ENCODE measurements at places on chromosomes 2 and 18.

DNA sequence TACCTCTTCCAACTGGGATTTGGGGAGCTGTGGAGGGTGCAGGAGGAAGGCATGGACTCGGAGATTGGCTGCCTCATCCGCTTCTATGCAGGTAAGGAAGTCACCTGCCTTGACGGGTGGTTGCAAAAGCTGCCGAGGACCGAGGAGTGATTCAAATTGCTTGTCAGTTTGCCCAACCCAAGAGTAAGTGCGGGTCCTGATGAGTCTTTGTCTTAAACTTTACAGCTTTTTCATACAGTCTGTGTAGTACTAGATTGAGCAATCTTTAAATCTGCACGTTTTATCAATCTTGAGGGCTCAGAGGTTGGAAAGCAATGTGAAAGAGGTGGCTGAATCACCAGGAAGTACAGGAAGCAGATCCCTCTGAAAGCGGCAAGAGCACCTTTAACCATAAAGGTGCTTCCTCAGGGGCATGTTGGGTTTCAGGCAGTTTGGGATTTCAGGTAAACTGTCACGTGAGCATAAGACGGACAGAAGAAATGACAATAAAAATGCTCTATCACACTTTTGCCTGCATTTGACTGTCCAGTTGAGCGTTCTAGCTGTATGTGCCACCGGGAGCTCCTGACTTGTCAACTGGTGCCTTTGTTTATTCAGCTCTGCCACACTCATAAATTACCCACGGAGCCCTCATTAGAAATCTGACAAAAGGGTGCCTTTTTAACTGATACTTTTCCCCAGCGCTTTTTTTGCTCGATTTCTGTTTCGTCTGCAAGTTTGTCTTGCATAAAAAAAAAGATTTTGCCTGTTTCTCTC, 2.0 kb downstream of the PHLPP1 start:
- DNase-seq = peak; percentile 48

DNA sequence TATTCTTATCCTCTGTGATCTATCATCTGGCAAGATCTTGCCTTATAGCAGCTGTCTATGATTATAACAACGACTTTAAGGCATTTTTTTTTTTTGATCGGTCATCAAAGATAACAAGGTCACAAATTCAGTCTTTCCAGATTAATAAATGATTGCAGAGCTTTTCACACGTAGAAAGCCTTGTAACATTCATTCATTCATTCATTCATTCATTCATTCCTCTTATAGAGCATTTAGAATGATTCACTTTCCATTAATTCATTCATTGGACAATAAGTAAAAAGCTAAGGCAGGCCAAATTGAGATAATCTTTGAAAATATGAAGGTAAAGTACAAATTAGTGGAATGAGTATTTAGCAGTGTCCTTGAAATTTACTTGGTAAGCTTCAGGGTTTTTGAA, 223.7 kb downstream of the NUP35 start:
- DNase-seq = no peak

- no peak for DNase-seq
Observed at GRCh38 chr2:24354957-24355356, 5.4 kb downstream of the ITSN2 start.

- no peak for DNase-seq
Observed at GRCh38 chr2:33366473-33366872, 110.0 kb upstream of the RASGRP3 start.

- no peak for DNase-seq
Observed at GRCh38 chr18:46344416-46345180, 240.4 kb downstream of the HAUS1 start.

DNA sequence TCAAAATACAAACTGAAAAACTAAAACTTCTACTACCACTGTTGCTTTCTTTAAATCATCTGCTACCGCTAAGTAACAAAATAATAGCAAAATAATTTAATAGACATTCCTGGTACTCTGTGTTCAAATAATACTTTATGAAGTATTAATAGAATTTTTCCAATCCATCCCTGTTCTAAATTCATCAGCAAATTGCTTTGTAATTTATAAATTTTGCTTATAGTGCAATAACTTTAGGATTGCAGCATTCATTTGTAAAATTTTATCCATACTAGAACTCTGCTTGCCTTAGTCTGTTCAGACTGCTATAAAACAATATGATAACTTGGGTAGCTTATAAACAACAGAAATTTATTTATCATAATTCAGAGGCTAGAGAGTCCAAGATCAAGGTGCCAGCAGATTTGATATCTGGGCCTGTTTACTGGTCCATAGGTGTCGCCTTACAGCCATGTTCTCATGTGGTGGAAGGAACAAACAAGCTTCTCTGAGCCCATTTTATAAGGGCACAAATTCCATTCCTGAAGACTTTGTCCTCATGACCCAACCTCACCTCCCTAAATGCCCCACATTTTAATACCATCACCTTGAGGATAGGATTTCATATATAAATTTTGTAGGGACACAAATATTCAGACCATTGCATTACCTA, 415.1 kb upstream of the MAP2 start:
- no peak for DNase-seq

DNA sequence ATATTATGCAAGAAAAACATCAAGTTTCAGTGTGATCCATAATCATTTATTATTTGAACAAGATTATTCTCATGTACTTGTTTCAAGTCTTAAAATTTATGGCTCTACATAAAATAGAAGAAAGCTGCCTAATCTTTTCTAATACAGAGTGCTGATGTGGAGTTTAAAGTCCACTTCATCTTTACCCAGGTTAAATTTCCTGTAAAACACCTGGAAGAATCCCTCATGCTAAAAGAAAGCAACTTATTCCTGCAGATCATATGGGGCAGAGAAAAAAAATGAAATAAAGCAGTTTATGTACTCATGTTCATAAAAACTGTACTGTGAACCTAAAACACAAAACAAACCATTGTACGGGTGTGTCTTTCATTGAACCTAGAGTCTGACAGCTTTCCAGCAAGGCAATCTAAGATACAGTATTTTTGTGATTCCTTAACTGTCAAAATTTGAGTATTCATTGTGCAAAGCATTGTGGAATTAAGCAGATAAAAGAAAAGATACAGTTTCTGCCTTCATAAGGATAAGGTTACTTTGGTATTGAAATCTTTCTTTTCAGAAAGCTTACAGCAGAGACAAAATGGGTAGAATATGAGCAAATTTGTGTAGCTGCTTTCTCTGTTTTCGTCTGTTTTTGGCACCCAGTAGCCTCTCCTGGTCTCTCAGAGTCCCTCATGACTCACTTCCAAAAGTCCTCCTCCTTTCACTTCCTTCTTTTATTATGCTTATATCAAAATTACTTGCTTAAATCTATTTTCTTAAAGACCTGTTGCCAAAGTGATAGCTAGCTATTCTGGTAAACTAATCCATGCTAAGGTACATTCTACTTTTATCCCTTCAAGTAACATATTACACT, 26.9 kb upstream of the GLS start:
- DNase-seq = no peak

GRCh38 chr2:83844490-83844889, 614.6 kb downstream of the SUCLG1 start:
- DNase-seq = no peak

GRCh38 chr2:174634130-174635014, 36.8 kb upstream of the WIPF1 start:
- no peak for DNase-seq

GRCh38 chr2:19916385-19916950, 14.7 kb upstream of the TTC32 start:
- DNase-seq = no peak

DNA sequence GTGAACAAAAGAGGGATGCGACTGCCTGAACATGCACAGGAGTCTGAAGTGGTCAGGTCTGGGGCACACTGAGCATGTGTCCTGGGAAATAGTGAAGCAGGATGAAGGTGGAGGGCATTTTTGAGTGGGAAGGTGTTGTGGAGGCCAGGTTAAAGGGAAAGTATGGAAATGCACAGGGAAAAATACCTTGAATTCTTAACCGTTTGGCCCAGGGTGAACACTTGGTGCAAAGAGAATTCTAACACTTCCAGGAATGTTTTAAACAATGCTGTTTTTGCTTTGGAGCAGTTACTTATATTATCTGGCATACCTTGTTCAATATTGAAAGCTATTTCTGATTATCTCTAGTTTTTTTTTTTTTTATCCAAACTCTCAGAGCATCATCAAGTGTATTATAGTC, 623.5 kb downstream of the DCC start:
- no peak for DNase-seq

DNA sequence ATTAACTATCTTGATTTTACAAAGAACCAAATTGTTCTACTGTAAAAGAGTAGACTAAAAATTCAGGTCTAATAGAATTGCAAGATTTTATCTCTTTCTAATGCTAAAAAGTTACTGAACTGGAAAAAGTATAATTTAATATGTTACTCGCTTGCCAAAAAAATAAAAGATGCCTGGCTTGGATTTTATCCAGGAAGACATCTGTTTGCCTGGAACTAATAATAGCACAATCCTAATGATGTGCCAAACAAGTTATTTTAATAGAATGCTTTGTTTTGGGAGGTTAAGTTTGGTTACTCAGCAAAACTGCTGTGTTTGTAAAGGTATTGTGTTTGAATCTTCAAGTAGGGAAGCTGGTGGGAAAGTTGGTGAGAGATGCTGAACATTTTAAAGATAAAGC, 19.4 kb upstream of the ZSWIM2 start:
- DNase-seq = no peak

GRCh38 chr2:25158096-25158852, 10.1 kb downstream of the POMC start:
- DNase-seq = no peak

GRCh38 chr2:45964223-45964841, 312.9 kb downstream of the PRKCE start:
- DNase-seq = no peak

- no peak for DNase-seq
Observed at GRCh38 chr2:240298117-240298790, 137.2 kb upstream of the GPC1 start.

DNA sequence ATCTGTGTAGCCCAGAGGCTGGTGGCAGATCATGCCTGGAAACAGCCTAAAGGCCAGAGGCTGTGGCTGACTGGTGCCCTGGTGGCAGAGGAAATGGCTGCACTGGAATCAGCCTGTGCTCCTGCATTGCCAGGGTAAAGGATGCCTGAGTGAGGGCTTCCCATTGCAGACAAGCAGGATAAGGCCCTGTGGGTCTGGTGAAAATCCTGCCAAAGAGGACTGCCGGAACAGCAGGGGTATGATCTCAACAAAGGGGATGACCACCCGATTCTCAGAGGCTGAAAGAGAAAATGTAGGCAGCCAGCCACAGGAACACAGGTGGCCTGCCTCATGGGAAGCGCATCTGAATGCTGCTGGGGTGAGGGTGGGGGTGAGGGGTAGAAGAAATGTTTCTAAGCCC, 48.2 kb downstream of the FBXO48 start:
- no peak for DNase-seq

DNA sequence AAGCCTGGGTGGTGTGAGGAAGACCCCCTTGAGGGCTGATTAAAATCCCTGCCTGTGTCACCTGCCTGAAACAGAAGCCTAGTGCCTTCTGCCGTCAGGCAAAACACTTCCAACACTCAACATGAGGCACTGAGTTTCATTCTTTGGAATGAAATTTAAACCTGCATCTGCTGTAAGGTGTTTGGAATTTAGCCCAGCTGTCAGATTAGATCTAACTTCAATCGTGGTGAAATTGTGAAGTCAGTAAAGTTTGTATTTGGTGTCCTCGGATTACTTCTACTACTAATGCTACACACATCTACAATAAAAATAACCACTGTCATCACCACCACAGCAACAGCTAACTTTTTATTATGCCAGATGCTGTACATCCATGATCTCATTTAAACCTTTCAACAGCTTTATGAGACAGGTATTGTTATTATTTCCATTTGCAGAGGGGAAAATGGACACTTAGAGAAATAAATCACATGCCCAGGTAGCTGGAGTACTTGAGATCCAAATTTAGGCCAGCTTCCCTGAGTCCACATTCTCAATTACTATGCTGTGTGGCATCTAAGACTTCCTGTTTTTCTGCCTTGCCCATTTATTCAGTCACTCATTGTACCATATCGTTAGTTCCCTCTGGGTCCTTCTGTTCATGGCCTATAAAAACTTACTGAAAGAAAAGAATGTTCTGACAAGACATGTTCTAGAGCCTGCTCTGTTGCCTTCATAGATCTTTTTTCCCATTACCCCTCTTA, 98.2 kb upstream of the GCFC2 start:
- no peak for DNase-seq

GRCh38 chr18:77022116-77022515, 110.5 kb downstream of the MBP start:
- DNase-seq = no peak

GRCh38 chr2:118225666-118226065, 137.4 kb downstream of the INSIG2 start:
- no peak for DNase-seq

DNA sequence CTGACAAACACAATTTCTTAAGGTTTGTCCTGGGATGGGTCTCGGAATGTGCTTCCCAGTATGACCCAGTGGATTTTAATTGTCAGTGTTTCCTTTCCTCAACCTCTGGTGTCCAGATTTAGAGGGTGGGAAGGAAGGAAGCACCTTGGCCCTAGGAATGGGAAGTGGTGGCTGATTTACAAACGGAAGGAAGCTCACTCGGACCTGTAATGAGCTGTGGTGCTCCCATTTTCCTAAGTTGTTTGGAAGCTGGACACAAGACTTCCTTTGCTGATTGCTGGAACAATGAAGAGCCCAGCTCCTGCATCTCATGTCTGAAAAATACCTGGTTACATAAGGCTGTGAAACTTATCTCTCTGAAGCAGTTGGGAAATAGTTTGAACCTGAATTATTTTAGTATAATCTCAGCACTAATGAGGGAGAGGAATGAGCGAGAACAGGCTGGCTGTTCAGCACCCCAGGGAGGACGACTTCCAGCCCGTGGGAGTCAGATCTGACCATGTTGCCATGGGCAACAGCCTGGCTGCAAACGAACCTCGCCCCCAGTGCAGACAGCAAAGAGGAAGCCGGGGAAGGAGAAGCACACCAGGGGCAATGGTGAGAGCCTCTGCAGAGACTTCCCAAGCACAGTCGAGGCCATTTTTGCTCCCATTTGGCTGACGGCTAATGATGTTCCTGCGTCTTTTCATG, 74.4 kb upstream of the ASB18 start:
- no peak for DNase-seq

GRCh38 chr18:23721696-23722480, 32.6 kb downstream of the LAMA3 start:
- no peak for DNase-seq

GRCh38 chr2:157804355-157804754, 71.8 kb downstream of the ACVR1 start:
- no peak for DNase-seq

DNA sequence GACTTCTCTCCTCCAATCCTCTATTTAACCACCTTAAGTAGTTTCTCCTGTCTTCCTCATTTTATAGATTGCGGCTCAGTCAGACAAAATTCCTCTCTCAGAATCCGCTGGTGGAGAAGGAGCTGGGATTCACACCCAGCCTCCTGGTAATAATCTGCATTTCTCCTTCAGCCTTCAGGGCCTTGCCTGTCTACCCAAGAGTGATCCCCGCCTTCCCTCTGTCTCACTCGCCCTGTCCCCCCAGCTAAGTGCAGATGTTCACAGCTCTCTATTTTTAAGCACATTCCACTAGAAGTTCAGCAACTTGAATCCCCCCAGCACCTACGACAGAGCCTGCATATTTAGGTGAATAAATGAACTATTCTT, 212.5 kb upstream of the HAAO start:
- DNase-seq = no peak

Measured in NCI-H1417 treated with DMSO at 0.1 percent for 48 hours (cell line).